Activated T-helper 2 cell treated with anti-CD3 and anti-CD28 coated beads, Interferon-gamma antibody, Interleukin-2, Interleukin-4, amounts not matched to agents 10 μg/mL and 5 μg/mL and 100 μg/mL, durations not matched to agents 14 hours and 24 hours and 36 hours (primary cell): ENCODE measurements at places on chromosomes 5 and 9.

GRCh38 chr5:156694598-156694997 is 155.5 kb upstream of the PPP1R2B start:
- no peak for DNase-seq
- H3K27ac ChIP-seq: no peak overlapping the region
- H3K4me1 ChIP-seq: no peaks in the 10 kb centered on the region
- peaks cover 10% of the 10 kb centered on the region for H3K27me3 ChIP-seq

DNA sequence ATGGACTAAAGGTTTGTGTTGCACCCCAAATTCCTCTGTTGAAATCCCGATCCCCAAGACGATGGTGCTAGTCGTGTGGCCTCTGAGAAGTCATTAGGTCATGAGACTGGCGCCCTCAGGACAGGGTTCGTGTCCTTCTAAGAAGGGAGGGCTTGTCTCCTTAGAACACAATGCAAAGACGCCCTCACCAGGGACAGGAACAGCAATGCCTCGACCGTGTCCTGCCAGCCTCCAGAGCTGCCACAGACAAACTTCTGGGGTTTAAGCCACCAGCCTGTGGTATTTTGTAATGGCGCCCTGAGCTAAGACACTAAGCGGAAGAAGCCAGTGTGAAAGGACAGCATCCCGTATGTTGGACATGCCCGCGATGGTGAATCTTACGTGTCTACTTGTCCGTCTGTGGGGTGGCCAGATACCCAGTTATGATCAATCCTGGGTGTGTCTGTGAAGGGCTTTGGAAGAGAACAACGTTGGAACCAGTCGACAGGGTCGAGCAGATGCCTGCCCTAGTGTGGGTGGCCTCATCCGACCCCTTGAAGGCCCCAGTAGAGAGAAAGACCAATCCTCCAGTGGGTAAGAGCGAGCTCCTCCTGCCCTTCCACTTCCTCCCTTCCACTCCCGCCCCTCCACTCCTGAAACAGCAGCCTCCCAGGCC is 279.2 kb upstream of the IRX2 start:
- H3K4me1 ChIP-seq: no peaks in the 10 kb centered on the region
- no peaks in the 10 kb centered on the region for H3K36me3 ChIP-seq
- no peak for DNase-seq
- no peak overlapping the region for H3K27ac ChIP-seq
- H3K4me3 ChIP-seq: no peak overlapping the region

DNA sequence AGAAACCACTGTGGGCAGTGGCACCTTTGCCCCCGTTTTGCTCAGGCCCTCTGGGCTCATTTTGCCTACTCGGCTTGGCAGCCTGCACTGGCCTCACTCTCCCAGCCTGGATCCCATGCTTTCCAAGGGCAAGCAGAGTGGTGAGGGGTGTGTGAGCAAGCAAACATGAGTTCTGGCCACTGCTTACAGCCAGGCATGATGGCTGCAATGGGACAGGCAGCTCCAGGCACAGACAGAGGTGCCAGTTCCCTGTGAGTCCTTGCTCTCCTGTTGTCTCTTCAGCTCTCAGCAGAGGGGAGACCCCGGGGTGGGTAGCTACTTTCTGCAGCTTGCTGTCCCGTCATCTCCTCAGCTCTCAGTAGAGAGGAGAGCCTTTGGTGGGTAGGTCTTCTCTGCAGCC is 35.2 kb upstream of the TYRP1 start:
- H3K27ac ChIP-seq: no peak overlapping the region
- H3K4me3 ChIP-seq: no peak overlapping the region
- H3K4me1 ChIP-seq: no peaks in the 10 kb centered on the region
- H3K36me3 ChIP-seq: no peaks in the 10 kb centered on the region

- peaks cover 22% of the 10 kb centered on the region for H3K4me1 ChIP-seq
- H3K36me3 ChIP-seq: no peaks in the 10 kb centered on the region
- DNase-seq: no peak
- no peak overlapping the region for H3K27ac ChIP-seq
- H3K4me3 ChIP-seq: no peak overlapping the region
- peaks cover 14% of the 10 kb centered on the region for H3K27me3 ChIP-seq
These were observed 16.4 kb downstream of the SLCO4C1 start for GRCh38 chr5:102279711-102280110.

- no peaks in the 10 kb centered on the region for H3K36me3 ChIP-seq
- no peak for DNase-seq
- H3K27ac ChIP-seq: no peak overlapping the region
- H3K4me3 ChIP-seq: no peak overlapping the region
- no peaks in the 10 kb centered on the region for H3K4me1 ChIP-seq
- H3K27me3 ChIP-seq: no peaks in the 10 kb centered on the region
These were observed 320.1 kb upstream of the TARS1 start for GRCh38 chr5:33120671-33121070.

DNA sequence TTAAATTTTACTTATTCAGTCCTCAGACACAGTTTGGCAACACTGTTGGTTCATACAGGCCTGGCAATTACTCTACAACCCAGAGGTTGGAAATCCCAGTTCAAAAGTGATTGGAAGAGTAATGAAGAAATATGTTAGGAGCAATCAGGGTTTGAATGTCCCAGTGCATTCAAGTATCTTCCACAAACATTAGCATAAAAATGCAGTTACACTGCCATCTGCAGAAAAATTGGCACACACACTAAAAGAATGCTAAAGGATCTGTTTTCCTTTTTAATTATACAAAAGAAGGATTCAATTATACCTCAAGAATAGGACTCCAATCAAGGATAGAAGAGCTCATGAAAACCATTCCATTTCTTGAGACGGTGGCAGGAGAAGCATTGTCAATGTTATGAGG is 130.2 kb downstream of the DNAH5 start:
- H3K36me3 ChIP-seq: no peaks in the 10 kb centered on the region
- DNase-seq: no peak
- H3K27ac ChIP-seq: no peak overlapping the region

DNA sequence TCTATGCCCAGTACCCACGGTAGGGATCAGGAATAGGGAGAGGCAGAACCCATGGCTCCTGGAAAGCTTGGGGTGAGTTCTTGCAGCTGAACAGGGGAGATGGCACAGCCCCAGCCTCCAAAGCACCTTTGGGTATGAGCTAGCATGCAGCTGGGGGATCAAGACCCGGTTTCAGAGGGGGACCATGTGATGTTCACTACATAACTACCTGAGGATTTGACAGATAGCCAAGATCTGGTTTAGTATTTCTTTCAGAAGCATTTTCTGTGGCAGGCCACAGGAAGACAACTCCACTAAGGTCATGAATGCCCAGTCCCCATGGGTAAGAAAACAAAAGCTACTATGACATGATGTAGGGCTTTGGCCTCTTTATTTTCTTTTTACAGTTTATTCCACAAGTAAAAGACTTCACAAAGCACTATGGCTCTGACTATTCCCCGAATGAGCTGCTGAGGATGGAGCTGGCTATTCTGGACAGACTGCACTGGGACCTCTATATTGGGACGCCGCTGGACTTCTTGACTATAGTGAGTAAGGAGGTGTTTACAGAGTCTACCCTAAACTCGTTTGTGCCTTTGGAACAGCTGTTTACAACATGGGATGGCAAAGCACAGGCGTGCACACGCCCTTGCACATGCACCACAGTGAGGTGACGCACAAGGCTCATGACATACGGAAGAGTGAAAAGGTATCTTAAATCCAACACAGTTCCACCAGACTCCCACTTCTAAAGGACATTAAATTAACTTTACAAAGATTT is 3.4 kb downstream of the CCNI2 start:
- peaks cover 12% of the 10 kb centered on the region for H3K27me3 ChIP-seq
- no peak overlapping the region for H3K4me3 ChIP-seq
- no peak for DNase-seq
- peaks cover 47% of the 10 kb centered on the region for H3K4me1 ChIP-seq
- H3K36me3 ChIP-seq: peaks cover 12% of the 10 kb centered on the region
- peak overlapping the region; percentile 77 for H3K27ac ChIP-seq

DNA sequence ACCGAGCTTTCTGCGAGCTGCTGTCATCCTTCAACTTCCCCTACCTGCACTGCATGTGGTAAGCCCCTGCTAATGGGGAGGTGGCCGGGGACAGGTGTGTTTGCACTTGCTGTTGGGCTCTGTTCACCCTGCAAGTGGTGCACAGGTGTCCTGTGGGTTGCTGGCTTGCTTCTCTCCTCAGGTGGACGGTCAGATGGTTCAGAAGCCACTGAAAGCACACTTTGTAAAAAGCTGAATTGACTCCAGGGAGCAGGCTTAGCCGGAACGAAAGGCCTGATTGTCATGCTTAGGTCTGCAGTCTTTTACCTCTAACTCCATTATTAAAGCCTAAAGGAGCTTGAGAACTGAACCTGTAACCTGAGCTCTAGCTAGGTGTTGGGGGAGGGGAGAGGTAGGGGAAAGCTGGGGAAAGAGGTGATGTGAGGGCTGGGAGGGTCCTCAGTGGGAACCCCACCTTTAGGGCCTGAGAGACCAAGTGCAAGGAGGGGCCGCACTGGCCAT is 37.6 kb downstream of the ACER2 start:
- peaks cover 10% of the 10 kb centered on the region for H3K4me1 ChIP-seq
- no peak overlapping the region for H3K4me3 ChIP-seq
- no peaks in the 10 kb centered on the region for H3K27me3 ChIP-seq
- H3K36me3 ChIP-seq: no peaks in the 10 kb centered on the region

GRCh38 chr9:128786681-128787601 is at the start of gene TBC1D13:
Gene TBC1D13 (plus strand): TSS chr9:128787253. CDS start chr9:128787354, 101 bp downstream.
- peak within 1 kb of the TSS; percentile 96 for H3K4me3 ChIP-seq
- H3K36me3 ChIP-seq: peaks cover 8% of the 10 kb centered on the region
- H3K4me1 ChIP-seq: peaks cover 20% of the 10 kb centered on the region
- no peaks in the 10 kb centered on the region for H3K27me3 ChIP-seq
- peak within 1 kb of the TSS; percentile 90 for H3K27ac ChIP-seq

DNA sequence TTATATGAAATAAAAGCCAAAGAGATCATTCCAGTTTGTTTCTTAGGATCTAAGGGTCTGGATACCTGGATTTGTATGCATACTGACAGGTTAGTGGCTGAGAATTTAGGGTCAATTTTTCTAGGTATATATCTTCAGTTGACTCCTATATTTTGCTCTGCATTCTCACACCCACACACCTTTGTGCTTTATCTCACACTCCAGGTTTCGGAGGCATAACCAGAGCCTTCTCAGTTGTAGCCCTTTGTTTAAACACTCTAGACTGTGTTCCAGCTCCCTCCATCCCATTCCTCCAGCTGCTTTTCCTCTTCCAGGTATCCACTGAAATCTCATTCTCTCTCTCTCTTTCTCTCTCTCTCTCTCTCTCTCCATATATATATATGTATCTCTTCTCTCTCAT is 10.6 kb upstream of the MOCS2 start:
- H3K36me3 ChIP-seq: no peaks in the 10 kb centered on the region
- DNase-seq: no peak
- H3K4me3 ChIP-seq: no peak overlapping the region
- H3K27me3 ChIP-seq: peaks cover 15% of the 10 kb centered on the region
- no peak overlapping the region for H3K27ac ChIP-seq

DNA sequence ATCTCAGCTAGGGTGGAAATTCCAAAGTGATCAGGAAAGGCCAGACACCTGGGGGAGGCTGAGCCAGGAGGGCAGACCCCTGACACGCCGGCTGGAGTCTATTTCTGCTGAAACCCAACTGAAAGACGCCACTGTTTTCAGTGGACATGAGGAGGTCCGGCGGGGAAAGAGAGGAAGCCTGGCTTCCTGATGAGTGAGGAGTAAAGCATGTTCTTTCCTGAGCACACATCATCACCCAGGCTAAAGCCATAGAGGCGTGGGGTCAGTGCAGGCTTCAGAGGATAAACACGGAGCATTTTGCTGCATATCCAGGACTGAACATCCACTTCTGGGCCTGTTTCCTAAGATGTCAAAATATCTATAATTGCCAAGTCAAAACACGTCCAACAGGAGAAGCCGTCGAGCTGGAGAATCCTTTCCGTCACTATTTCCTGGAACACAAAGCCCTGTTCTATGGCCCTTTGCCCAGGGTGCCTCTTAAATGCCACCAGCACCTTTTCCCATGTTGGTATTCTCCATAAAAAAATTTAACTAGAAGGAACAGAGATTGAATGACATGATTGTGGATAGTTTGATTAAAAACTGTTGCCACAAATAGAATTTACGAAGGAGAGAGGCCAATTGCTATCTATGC is 597.9 kb upstream of the ADAMTS16 start:
- H3K4me3 ChIP-seq: no peak overlapping the region
- no peaks in the 10 kb centered on the region for H3K27me3 ChIP-seq
- no peaks in the 10 kb centered on the region for H3K36me3 ChIP-seq
- DNase-seq: no peak
- no peak overlapping the region for H3K27ac ChIP-seq

DNA sequence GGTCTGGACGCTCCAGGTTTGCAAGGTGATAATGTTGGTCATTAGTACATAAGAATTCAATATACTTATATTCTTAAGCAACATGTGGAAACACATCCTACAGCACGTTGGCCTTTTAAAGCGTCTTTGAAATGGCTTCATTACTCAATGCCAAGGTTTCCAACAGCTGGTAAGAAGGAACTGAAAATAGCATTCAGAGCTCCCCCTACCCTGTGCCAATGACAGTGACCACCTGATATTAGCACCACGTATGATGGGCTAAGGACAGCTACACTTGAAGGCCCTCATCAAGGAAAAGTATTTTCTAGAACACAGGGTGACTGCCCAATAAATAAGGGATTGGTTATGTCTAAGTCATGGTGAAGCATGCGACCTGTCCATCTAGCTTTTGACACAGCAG is 9.9 kb downstream of the ZNF622 start:
- DNase-seq: no peak
- H3K4me1 ChIP-seq: peaks cover 42% of the 10 kb centered on the region
- H3K4me3 ChIP-seq: peak overlapping the region; percentile 30

GRCh38 chr5:39062104-39062503 is 12.1 kb downstream of the RICTOR start:
- no peak overlapping the region for H3K27ac ChIP-seq
- H3K4me1 ChIP-seq: peaks cover 32% of the 10 kb centered on the region
- H3K4me3 ChIP-seq: no peak overlapping the region
- peaks cover 28% of the 10 kb centered on the region for H3K36me3 ChIP-seq

DNA sequence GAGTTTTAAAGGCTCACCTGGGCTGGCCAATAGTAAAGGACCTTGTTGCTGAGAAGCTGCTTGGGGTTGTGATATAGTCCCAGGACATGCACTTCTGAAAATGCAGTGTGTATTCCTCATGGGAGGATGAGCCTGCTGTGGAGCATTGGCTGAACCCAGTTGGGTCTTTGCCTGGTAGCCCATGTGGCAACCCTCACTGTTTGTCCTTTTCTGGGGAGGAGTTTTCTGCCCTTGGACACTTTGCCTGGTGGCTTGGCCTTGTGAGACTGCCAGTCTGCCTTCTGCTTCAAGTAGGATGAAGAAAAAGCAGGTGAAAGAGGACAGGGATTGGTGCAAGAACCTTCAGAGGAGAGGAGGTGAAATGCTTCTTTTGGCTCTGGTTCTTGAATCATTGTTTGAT is 4.0 kb downstream of the TENT4A start:
- H3K36me3 ChIP-seq: peaks cover 41% of the 10 kb centered on the region

DNA sequence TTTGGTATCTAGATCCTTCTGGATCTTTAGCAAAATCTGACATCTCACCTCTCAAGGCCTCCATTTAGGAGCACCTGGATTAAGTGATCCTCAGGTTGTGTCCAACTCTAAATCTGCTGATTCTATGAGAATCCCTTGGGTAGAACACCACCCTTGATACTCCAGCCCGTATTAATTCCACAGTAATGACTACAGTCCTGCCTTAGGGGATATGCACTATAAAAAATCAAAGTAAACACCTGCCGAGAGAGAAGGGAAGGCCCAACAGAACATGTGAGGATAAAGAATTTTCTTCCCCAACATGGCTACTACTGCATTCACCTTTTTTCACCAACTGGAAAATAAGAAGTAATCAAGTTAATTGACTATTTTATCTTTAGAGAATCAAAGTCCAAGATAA is 27.6 kb downstream of the DAP start:
- H3K36me3 ChIP-seq: peaks cover 33% of the 10 kb centered on the region
- no peak overlapping the region for H3K27ac ChIP-seq
- no peaks in the 10 kb centered on the region for H3K27me3 ChIP-seq
